ENCODE measurements at places on chromosomes 2 and 18.

DNA sequence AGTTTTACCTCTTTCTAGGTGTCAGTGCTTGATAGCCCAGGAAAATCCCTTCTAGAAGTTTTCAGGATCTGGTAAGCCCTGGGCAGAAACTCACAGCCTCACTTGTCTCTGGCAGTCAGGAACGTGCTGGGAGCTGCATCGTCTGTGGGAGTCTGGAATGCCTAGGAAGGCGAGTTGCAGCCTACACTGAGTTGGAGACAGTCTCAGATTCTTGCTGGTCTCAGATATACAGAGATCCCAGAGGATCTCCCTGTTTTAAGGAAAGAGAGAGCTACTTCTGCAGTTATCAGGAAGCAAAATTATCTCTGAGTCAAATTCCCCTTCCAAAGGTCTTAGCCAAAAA lies 104.4 kb upstream of the CDC42EP3 start:
- DNase-seq: no peak

DNA sequence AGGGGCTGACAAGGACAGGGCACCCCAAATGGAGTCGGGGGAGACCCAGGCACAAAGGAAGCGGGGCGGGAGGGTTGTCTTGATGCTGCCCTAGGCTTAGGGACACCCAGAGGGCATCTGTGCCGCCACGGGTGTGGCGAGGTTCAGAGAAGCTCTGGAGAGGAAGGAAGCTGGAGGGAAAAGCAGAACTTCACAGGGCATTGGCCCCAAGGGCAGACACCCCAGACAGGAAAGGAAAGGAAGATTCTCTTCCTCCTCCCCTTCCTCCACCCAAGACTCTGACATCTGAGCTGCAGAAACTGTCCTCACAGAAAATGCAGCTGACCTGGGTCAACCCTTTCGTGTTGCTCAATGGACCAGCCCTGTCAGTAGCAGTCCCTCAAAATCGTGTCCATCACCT lies 25.6 kb downstream of the DNMT3A start:
- DNase-seq: no peak

DNA sequence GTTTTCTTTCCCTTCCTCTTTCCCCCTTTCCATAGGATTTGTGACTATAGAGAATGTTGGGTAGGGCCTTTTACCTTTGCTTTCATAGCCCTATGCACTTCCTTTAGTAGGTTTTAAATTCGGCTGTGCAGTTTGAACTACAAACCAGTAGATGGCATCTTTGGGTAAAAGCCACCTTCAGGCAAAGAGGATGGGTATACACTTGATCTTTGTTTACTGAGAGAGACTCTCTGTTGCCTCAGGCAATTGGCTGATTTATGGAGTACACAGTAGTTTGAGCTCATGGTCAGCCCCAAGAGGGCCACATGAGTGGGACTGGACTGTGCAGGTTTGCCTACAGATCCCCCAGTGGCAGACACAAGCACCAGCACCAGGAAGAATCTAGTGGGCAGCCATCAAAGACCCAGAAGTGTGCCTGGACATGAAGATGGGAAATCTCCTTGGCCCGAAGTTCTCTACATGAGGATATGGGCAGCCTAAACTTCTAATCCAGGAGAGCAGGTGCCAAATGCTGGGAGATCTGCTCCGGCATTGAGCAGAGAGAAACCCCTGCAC lies 1304.3 kb upstream of the DDX18 start:
- no peak for DNase-seq

GRCh38 chr2:163856941-163857340 lies 121.1 kb upstream of the FIGN start:
- no peak for DNase-seq

- DNase-seq: no peak
These were observed 26.2 kb upstream of the RND3 start for GRCh38 chr2:150513647-150514046.

Data from type B pancreatic cell (in vitro differentiated cells).